NCI-H1436 treated with DMSO at 0.1 percent for 48 hours (cell line): ENCODE measurements at places on chromosomes 5 and 9.

DNA sequence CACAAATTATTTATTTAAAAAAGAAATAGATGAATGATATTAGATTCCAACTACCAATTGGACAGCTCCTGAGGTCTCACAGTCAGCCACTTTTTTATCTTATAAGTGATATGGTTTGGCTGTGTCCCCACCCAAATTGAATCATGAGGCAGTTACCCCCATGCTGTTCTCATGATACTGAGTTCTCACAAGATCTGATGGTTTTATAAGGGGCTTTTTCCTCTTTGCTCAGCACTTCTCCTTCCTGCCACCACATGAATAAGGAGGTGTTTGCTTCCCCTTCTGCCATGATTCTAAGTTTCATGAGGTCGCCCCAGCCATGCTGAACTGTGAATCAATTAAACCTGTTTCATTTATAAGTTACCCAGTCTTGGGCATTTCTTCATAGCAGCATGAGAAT, 12.9 kb downstream of the NLN start:
- DNase-seq: no peak

DNA sequence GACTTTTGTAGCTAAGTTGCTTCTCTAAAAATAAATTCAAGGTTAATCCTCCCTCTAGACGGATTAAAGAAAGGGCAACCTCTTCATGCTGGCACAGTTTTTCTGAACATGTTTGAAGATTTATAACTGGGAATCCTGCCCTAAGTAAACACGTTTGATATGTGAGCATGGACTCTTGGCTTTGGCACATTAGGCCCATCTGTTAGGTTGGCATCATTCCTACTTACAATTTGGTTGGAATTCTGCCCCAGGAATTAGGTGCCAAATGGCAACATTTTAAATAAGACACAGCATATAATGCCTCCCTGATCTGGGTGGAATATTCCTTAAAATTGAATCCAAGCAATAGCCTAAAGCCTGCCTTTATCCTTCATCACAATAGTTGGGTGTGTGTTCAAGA, 372.3 kb upstream of the CDH18 start:
- no peak for DNase-seq

- no peak for DNase-seq
Observed at GRCh38 chr9:87346061-87346665, 151.5 kb upstream of the DAPK1 start.

- no peak for DNase-seq
Observed at GRCh38 chr5:7540736-7541485, 145.0 kb downstream of the ADCY2 start.

DNA sequence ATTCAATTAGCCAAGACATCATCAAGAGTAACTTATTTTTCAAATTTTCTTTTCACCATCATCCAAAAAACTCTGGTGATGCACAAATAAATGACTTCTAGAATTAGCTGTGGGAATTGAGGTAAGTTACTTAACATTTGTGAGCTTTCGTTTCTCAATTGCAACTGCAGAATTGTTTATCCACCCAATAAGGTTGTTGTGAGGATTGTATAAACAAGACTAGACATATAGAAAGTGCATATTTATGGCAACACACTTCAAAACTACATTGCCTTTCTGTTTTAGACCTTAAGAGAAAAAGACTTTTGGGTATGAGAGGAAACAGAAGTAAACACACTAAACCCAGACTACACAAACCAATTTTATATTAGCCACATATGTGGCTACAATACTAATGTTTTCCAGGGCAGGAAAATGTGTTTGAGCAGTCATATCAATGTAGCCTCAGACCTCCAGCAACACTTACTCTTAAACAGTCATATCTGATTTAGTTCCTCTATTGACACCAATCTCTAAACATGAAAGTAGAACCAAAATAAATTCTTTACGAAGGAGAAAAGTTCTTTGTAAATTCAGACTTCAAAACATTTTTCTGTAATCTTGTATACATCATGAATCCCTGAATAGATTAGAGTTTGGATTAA, 488.0 kb upstream of the CYLC2 start:
- DNase-seq: no peak

GRCh38 chr9:92507496-92507895, 25.2 kb upstream of the ASPN start:
- DNase-seq: no peak

DNA sequence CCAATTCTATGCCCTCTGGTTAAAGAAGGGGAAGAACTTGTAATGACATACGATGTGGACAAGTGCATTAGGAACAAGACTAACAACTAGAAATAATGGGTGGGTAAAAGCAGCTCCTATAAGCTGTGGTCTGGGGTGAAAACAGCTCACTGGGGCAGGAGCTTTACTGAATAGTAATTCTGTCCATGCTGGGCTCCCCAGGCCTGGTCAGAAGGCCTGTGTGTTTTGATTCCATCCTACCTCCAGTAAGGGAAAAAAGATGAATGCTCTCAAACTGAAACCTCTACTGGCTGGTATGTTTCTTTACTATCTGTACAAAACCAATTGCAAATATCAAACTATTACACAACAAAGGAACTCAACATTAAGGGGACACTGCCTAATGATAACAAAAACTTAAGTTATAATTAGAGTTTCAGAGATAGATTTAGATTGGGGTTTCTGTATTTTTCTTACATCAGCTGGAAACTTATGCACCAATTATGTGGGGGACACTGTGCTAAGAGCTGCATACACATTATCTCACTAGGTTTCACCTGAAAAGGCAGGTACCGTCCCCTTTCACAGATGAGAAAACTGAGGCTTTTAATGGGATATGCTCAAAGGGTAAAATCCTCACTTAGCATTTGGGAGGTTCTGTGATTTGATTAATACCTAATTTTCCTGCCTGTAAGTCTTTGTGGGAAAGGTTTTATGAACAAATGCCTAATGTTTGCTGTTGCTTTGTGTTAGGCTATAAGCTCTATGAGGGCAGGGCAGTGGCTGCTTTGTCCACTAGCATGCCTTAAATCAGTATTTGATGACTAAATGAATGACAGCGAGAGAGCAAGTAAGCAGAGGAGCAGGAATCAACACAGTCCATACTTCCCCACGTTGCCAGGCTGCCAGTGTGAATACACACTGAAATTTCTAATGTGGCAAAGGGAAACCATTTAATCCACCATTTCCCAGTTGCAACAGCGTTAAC, 53.6 kb downstream of the ELL2 start:
- DNase-seq: no peak

GRCh38 chr5:141841378-141842180, 36.6 kb downstream of the PCDH1 start:
- DNase-seq: peak; percentile 21

GRCh38 chr9:129175825-129176633, 2.0 kb downstream of the IER5L start:
- DNase-seq: peak; percentile 37
